ENCODE measurements at places on chromosomes 16 and 17. TPM values are rescaled to one million over a fixed set of nuclear protein-coding genes. Genes with fewer than 3 reads are reported as not detected.

Gene CCL14
- not detected for total RNA-seq

Gene KRTAP2-3
- not detected for total RNA-seq

DNA sequence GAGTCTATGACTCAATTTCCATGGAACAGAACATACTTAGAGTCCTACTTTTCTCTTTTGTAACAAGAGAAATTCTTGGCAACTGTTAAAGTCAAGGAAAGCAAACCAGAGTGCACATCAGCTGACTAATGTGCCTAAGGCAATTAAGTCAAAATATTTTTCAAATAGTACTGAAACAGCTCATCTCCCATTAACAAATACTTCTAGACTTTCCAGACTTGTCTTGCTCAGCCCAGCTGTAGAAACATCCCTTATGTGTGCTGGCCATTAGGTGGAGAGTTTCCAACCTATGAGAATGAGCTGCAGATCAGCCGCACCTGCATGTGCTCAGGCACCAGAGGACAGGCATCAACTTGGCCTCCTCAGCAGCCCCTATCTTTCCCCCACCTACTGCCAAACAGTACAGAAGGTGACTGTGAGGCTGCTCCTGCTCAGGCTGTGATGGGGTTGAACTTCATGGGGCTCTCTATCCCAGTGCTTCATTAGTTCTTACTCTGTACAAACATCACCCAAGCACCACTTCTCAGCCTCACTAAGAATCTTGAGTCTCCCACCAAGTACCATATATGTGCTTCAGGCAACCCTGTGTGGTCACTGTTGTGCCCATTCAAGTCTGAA is 32.2 kb downstream of the TEX2 start:
- no peak for DNase-seq
- no peak overlapping the region for H3K4me3 ChIP-seq
- no peaks in the 10 kb centered on the region for H3K27me3 ChIP-seq
- H3K27ac ChIP-seq = no peak overlapping the region
- no peaks in the 10 kb centered on the region for H3K36me3 ChIP-seq

DNA sequence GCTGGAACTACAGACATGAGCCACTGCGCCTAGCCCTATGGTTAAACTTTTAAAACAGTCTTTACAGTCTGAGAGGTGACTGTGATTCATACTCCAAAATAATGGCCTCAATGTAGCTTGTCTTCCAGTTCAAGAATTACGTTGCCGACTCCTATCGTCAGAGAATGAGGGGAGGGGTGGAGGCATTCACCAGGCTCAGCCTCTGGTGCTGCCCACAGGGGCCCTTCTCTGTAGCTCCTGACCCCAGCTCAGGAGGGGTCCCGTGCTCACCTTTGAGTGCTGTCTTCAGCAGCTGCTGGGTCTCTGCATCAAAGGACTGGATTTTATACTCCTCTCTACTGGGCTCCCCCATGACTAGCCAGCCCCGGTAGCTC is 1.2 kb downstream of the MIF4GD start:
- peaks cover 17% of the 10 kb centered on the region for H3K4me1 ChIP-seq
- no peak for DNase-seq
- peak overlapping the region; percentile 82 for H3K4me3 ChIP-seq
- peaks cover 3% of the 10 kb centered on the region for H3K36me3 ChIP-seq
- H3K27ac ChIP-seq = no peak overlapping the region
- no peaks in the 10 kb centered on the region for H3K27me3 ChIP-seq

DNA sequence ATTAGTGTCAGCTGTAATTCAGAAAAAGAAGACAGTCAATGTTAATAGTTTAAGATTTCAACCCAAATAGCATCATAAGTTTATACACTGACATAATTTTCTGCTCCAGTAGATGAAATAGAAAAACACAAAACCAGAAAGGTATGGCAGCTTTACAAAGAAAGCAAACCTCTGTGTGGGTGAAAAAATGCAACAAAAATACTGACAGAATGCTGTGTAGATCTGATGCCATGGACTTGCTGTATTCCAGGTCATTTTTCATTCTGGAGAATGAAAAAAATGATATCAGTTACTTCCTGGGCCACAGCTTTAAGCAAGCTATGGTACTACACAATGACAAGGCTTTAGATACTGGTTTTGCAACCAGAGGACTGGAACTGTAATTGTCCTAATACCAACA is 116.0 kb downstream of the MAP2K4 start:
- H3K4me3 ChIP-seq = no peak overlapping the region
- no peak for DNase-seq
- peaks cover 10% of the 10 kb centered on the region for H3K4me1 ChIP-seq
- H3K36me3 ChIP-seq = peaks cover 64% of the 10 kb centered on the region

DNA sequence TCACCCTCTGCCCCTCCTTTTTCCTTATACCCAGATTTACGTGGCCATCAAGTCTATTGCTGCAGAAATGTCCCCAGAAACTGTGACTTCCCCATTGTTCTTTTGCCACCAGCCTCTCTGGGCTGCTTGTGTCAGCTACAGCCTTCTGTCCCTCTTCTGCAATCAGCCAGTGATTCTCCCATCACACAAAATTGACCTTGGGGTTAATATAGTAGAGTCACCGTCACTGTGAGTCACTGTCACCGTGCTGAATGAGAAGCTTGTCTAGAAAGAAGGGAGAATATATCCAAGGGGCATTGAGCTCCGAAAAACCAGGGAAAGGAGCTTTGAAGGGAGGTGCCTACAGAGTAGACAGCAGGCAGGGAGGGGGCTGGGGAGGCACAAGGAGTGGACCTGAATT is 290.5 kb downstream of the HAPSTR1 start:
- no peaks in the 10 kb centered on the region for H3K36me3 ChIP-seq
- no peak overlapping the region for H3K4me3 ChIP-seq
- H3K27ac ChIP-seq = no peak overlapping the region
- peaks cover 9% of the 10 kb centered on the region for H3K27me3 ChIP-seq

GRCh38 chr17:29032013-29032856 is 10.7 kb upstream of the PIPOX start:
- H3K27me3 ChIP-seq = peaks cover 46% of the 10 kb centered on the region
- no peak overlapping the region for H3K27ac ChIP-seq
- H3K4me1 ChIP-seq = peaks cover 25% of the 10 kb centered on the region
- H3K36me3 ChIP-seq = peaks cover 9% of the 10 kb centered on the region

- peaks cover 15% of the 10 kb centered on the region for H3K4me1 ChIP-seq
- peaks cover 2% of the 10 kb centered on the region for H3K27me3 ChIP-seq
- H3K36me3 ChIP-seq = peaks cover 22% of the 10 kb centered on the region
- H3K4me3 ChIP-seq = no peak overlapping the region
These were observed 53.0 kb downstream of the IQCK start for GRCh38 chr16:19771040-19771439.
